ENCODE measurements at places on chromosomes 7 and 10. TPM values are rescaled to one million over a fixed set of nuclear protein-coding genes. Genes with fewer than 3 reads are reported as not detected.
A peak's percentile ranks its signal among the peaks of the same experiment; 100 is the strongest.

Gene CDK14
- polyA plus RNA-seq: 23.6 TPM

Gene ANXA8L1
- 0.08 TPM for polyA plus RNA-seq

Gene C10orf88
- polyA plus RNA-seq: 9.2 TPM

Gene TMEM176A
- 0.38 TPM for polyA plus RNA-seq

Gene TMEM196
- polyA plus RNA-seq: not detected

Gene OPALIN
- polyA plus RNA-seq: not detected

GRCh38 chr10:113480851-113481502, 71.9 kb upstream of the HABP2 start:
- H3K4me3 ChIP-seq: no peak overlapping the region
- H3K36me3 ChIP-seq: no peaks in the 10 kb centered on the region
- H3K27ac ChIP-seq: no peak overlapping the region

DNA sequence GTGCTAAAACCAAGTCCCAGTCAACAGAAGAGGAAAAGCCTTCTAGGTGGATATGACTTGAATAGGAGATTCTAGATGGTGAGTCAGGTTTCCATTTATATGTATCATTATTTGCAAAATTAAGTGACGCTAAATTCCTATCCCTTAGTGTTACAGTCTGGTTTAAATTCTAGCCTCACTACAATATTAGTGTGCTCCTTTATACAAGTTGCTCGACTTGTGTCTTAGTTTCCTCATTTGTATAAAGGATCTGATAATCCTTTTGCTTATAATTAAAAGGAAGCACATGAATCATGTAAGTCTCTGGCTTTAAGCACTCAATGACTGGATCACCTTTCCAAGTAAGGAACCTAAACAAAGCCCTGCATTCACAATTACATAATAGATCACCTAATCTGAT, 105.7 kb downstream of the SVOPL start:
- no peak for DNase-seq
- no peaks in the 10 kb centered on the region for H3K36me3 ChIP-seq
- no peaks in the 10 kb centered on the region for H3K27me3 ChIP-seq
- H3K4me3 ChIP-seq: no peak overlapping the region
- H3K27ac ChIP-seq: no peak overlapping the region

DNA sequence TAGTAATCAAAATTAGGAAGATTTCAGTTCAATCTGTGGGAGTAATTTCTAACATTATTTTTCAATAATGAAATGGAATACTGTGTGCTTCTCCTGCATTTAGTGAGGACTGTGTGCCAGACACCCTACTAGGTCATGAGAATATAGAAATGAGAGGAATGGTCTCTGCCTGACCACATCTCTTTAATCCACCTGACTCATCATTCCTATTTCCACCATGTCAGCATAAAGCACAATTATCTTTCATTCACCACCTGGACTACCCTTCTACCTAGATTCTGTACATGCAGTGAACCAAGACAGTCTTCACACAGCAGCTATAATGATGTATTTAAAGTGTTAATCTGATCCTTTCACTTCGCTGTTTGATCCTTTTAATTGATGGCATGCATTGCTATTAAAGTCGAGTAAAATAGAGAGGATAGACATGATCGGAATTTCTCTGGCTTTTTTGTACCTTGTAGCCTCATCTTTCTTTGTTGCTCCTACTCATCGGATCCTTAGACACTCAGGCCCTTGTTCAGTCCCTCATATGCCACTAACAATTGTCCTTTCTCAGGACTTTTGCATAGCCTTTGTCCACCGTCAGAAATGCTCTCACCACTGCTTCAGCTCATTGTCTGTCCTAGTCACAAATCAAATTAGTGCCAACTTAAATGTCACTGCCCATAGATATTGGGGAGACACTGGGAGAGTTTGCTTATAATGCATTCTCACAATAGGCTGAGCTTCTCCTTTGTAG, 1037.1 kb downstream of the REEP3 start:
- DNase-seq: no peak
- no peak overlapping the region for H3K4me3 ChIP-seq
- no peak overlapping the region for H3K27ac ChIP-seq
- H3K4me1 ChIP-seq: no peaks in the 10 kb centered on the region
- H3K27me3 ChIP-seq: no peaks in the 10 kb centered on the region

- DNase-seq: no peak
- no peak overlapping the region for H3K4me3 ChIP-seq
- H3K27ac ChIP-seq: no peak overlapping the region
- H3K27me3 ChIP-seq: no peaks in the 10 kb centered on the region
- no peaks in the 10 kb centered on the region for H3K36me3 ChIP-seq
Observed at GRCh38 chr10:62463364-62463763, 89.2 kb downstream of the ZNF365 start.

GRCh38 chr7:40851001-40851400, 716.2 kb downstream of the SUGCT start:
- H3K27ac ChIP-seq: no peak overlapping the region
- H3K27me3 ChIP-seq: no peaks in the 10 kb centered on the region
- H3K4me1 ChIP-seq: no peaks in the 10 kb centered on the region
- no peaks in the 10 kb centered on the region for H3K36me3 ChIP-seq

DNA sequence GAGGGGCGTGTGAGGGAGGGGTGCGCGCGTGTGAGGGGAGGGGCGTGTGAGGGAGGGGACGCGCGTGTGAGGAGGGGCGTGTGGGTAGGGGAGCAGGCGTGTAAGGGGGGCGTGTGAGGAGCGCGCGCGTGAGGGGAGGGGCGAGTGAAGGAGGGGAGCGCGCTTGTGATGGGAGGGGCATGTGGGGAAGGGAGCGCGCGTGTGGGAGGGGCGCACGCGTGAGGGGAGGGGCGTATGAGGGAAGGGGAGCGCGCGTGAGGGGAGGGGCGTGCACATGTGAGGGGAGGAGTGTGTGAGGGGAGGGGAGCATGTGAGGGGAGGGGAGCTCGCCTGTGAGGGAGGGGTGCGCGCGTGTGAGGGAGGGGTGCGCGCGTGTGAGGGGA, 19.1 kb downstream of the MXI1 start:
- H3K4me3 ChIP-seq: peak overlapping the region; percentile 69
- no peaks in the 10 kb centered on the region for H3K36me3 ChIP-seq
- H3K27ac ChIP-seq: no peak overlapping the region
- DNase-seq: peak; percentile 95

- no peaks in the 10 kb centered on the region for H3K36me3 ChIP-seq
- H3K27ac ChIP-seq: no peak overlapping the region
- H3K4me1 ChIP-seq: no peaks in the 10 kb centered on the region
- H3K27me3 ChIP-seq: peaks cover 2% of the 10 kb centered on the region
- no peak for DNase-seq
Observed at GRCh38 chr7:29276199-29276598, 81.6 kb downstream of the CHN2 start.

DNA sequence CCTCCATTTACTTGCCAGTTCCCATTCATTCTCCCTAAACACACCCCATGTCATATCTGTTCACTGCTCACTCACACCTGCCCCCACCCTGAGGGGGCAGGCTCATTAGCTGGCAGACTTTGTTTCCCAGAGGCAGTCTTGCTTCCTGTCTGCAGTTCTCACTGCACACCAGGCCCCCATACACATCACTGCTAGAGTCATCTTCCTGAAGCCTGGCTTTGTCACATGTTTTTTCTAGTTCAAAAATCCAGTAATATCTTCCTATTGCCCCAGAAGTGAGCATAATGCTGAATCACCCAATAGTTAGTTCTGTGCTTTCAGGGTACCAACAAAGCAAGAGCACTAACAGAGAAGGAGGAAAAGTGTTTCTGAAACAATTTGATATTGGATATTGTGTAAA, 1.9 kb downstream of the LRRC72 start:
- no peak overlapping the region for H3K4me3 ChIP-seq
- no peaks in the 10 kb centered on the region for H3K4me1 ChIP-seq
- DNase-seq: no peak
- H3K27ac ChIP-seq: no peak overlapping the region

- no peaks in the 10 kb centered on the region for H3K36me3 ChIP-seq
- H3K4me1 ChIP-seq: no peaks in the 10 kb centered on the region
- H3K27me3 ChIP-seq: no peaks in the 10 kb centered on the region
- H3K27ac ChIP-seq: no peak overlapping the region
- peak; percentile 15 for DNase-seq
Observed at GRCh38 chr10:26839966-26840627, 20.7 kb downstream of the ABI1 start.

- no peak overlapping the region for H3K4me3 ChIP-seq
- no peaks in the 10 kb centered on the region for H3K36me3 ChIP-seq
- peaks cover 8% of the 10 kb centered on the region for H3K27me3 ChIP-seq
- no peak overlapping the region for H3K27ac ChIP-seq
- no peak for DNase-seq
Observed at GRCh38 chr10:97050956-97051496, 134.7 kb downstream of the SLIT1 start.

DNA sequence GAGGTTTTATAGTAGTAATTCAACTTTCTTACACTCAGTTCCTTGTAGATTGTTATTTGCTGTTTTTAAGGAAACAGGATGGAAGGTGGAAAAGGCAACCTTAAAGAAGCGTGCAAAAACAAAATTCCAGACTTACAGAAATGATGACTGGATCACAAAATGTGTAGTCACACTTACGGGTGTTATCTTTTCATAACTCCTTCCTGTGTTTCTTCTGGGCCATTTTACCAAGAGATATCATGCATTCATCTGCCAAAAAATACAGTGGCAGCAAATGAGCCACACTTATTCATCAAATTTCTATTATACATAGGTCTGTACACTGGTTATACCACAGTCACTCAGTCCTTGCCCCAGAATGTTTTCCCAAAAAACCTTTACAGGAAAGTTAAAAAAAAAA, 94.3 kb upstream of the IL6 start:
- no peak overlapping the region for H3K4me3 ChIP-seq
- no peak overlapping the region for H3K27ac ChIP-seq
- no peaks in the 10 kb centered on the region for H3K36me3 ChIP-seq
- no peaks in the 10 kb centered on the region for H3K27me3 ChIP-seq
- no peak for DNase-seq
